T-helper 17 cell (primary cell): ENCODE measurements at places on chromosomes 2 and 18.

DNA sequence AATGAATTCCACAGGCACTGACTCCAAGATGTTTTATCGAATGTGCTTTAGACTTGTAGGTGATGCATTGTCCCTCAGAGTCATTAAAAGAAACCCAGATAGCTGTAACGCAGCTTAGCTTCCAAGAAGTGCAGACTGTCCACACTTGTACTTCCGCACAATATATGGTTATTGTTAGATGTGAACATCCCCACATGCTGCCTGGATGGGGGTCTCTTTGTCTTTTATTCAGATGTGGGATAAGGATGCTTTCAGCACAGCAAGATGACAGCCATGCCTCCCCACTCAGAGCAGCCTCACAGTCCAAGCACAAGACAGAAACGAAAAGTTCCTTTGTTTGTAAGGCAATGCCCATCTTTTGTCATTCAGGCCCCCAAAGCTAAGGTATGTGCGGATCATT lies 416.6 kb downstream of the HRH4 start:
- DNase-seq, result no peak

DNA sequence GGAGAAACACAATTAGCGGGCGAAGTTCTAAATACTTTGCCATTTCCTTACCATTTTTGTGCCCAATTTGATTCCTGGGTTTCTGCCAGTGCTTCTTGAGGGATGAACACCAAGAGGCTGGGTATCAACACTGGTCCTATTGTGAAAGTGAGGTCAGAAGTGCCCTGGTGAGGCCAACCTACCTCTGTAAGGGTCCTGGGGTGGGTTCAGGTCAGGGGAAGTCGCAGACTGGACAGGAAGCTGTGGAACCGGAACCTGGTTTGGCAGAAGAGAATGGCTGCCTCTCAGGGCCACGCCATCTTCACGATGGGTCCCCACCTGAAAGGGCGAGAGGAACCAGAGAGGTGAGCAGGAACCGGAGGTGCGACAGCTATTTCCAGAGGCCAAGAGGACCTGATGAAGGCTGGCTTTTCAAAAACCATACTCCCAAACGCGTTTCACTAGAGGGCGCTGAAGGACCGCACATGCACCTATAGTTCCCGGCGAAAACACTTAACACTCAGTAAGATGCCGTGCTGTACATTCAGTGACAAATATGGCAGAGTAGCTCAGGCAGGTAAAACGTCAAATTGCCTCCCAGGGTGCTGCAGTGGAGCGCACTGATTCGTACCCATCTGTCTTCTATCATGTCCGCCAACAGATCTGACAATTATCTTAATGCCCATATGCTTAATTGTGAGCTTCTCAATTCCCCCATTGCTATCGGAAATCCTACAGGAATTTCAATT lies 275.3 kb upstream of the CCDC68 start:
- DNase-seq, result peak; percentile 8

DNA sequence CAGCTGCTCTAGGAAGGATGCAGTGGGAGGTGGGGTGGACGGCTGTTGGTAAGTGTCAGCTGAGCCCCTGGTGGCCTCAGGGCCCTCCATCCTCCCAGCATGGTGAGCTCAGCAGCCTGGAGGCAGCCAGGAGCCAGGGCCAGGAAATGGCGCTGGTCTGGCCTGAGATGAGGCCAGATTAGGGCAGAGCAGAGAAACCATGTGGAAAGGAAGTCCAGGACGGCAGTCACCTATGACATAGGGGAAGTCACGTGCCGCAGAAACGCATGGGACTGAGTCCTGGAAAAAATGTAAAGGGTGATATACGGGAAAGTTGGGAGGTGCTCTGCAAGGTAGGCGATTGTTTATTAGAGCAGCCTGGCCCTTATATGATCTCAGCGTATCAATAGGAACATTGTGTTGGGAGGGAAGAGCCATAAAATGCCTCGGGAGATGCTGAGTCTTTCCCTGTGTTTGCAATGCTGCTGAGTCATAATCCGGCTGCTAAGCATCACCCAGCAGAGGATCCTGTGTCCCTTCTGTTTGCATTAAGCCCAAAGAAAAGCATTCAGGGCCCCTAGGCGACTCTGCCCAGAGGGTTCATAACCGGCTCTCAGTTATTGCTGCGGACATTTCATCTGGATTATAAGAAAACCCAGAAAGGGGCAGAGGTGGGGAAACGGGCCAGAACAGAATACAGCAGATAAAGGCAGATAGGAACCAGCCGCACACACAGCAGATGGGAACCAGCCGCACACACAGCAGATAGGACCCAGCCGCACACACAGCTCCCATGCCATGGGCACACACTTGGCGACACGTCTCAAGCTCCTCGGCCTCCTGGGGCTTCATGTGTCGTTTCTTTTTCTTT lies 30.3 kb upstream of the B3GNT7 start:
- no peak for DNase-seq

- no peak for DNase-seq
These were observed 109.1 kb downstream of the TMEM17 start for GRCh38 chr2:62396880-62397279.

- no peak for DNase-seq
These were observed 142.9 kb downstream of the ASB1 start for GRCh38 chr2:238569507-238570195.
